ENCODE measurements at places on chromosomes 4 and X.

DNA sequence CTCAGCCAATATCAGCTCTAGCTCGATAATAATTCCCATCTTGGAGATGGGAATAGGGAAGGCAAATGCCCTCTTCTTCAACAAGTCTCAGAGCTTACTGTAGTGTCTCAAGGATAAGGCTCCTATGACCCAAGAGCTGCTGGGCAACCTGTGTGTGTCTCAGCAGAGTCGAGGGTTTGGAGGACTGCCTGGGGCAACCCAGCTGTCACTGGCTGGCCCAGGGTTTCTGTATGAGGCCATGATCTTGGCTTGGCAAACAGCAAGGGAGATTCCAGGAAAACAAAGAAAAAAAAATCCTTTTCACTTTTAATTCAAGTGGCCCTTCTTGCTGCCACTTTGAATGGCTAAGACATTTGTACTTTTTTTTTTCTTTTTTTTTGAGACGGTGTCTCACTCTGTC lies 34.4 kb downstream of the TMSB4X start:
- no peak overlapping the region for H3K4me3 ChIP-seq
- DNase-seq: no peak

- H3K27me3 ChIP-seq: no peaks in the 10 kb centered on the region
- no peaks in the 10 kb centered on the region for H3K4me1 ChIP-seq
- no peaks in the 10 kb centered on the region for H3K36me3 ChIP-seq
- DNase-seq: peak; percentile 35
- H3K4me3 ChIP-seq: peak within 1 kb of the TSS; percentile 40
- H3K27ac ChIP-seq: no peak within 1 kb of the TSS
Observed at GRCh38 chrX:43656005-43656494, at the start of gene MAOA. Gene MAOA, plus strand, starts transcription at chrX:43656299. Its CDS starts 43 bp downstream, at chrX:43656342.

- peak within 1 kb of the TSS; percentile 86 for H3K27ac ChIP-seq
- H3K27me3 ChIP-seq: peaks cover 14% of the 10 kb centered on the region
- no peaks in the 10 kb centered on the region for H3K36me3 ChIP-seq
- H3K4me1 ChIP-seq: peaks cover 32% of the 10 kb centered on the region
Observed at GRCh38 chr4:24794916-24795665, at the start of gene SOD3. Gene SOD3, plus strand, starts transcription at chr4:24795573. Its CDS starts 3,949 bp downstream, at chr4:24799522.

DNA sequence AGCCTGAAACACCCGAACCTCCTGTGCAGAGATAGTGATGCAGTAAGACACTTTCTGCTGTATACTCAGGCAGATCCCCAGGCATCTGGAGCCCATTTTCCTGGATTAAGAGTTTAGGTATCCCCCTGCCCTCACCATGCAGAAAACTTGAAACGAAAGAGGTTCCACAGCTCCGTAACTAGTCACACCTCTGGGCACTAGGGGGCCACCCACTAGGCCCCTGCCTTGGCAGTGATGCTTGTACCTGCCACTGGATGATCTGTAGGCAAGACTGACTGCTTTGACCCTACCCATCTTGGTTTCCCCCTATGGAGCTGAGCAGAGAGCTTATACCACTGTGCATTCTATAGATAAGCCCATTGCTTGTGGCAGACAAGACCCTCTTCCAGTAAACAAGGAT lies 940.6 kb downstream of the PCDH19 start:
- no peak overlapping the region for H3K4me3 ChIP-seq
- H3K27me3 ChIP-seq: no peaks in the 10 kb centered on the region
- no peaks in the 10 kb centered on the region for H3K4me1 ChIP-seq
- no peak overlapping the region for H3K27ac ChIP-seq
- no peaks in the 10 kb centered on the region for H3K36me3 ChIP-seq

DNA sequence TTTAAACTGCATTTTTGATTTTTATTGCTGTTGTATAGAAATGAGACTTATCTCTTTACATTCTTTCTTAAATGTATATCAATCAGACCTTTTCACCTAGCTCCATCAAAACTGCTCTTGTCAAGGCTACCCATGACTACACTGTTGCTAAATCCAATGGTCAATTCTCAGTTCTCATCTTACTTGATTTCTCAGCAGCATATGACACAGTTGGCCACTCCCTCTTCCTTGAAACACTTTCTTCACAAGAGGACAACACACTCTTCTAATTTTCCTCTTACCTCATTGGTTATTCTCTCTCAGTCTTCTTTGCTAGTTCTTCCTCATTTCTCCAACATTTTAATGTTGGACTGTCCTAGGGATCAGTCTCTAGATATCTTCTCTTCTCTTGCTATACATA lies 94.1 kb upstream of the CITED1 start:
- H3K36me3 ChIP-seq: no peaks in the 10 kb centered on the region
- H3K27me3 ChIP-seq: no peaks in the 10 kb centered on the region
- H3K4me1 ChIP-seq: no peaks in the 10 kb centered on the region
- DNase-seq: no peak
- H3K27ac ChIP-seq: no peak overlapping the region

- H3K4me1 ChIP-seq: no peaks in the 10 kb centered on the region
- peak; percentile 10 for DNase-seq
- H3K27me3 ChIP-seq: no peaks in the 10 kb centered on the region
- no peak overlapping the region for H3K27ac ChIP-seq
Observed at GRCh38 chr4:100356172-100356571, 161.7 kb downstream of the EMCN start.

Measured in cardiac muscle cell (in vitro differentiated cells and primary cell).